ENCODE measurements at places on chromosomes 12 and 14.

- no peak for DNase-seq
Measured at GRCh38 chr12:72146495-72146894, 125.7 kb upstream of the TRHDE start.

DNA sequence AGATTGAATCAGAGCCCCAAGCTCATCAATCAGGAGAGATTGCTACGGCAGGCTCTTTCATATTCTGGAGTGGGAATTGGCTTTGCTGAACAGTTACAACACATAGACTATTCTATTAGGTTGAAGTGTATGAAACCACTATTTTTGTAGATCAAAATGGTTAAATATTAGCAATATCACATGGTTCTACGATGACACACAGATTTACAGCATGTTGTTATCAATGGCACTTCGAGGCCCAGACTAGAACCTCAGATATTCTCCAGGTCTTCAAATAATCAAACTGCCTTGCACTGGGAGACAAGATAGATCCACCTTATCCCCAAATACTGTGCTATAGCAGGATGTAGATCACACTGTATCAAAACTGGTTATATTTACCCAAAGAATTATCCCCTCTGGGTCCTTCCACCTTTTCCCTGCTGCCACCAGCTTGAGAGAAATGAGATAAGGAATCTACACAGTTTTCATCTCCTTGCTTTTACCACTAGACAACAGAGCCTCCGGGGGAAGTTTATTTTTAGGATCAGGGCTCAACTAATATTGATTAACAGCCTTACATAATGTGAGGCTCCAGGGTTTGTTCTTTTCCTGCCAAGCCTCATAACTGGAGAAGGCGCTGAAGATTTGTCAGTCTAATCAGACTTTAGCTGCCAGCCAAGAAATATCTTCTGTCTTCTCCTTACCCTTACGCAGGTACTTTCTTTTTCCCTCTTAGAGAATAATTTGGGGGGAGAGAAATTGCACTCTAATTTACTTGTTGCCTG lies 507.1 kb downstream of the DIO2 start:
- DNase-seq = no peak

GRCh38 chr14:71430321-71430677 lies 501.9 kb upstream of the RGS6 start:
- no peak for DNase-seq

DNA sequence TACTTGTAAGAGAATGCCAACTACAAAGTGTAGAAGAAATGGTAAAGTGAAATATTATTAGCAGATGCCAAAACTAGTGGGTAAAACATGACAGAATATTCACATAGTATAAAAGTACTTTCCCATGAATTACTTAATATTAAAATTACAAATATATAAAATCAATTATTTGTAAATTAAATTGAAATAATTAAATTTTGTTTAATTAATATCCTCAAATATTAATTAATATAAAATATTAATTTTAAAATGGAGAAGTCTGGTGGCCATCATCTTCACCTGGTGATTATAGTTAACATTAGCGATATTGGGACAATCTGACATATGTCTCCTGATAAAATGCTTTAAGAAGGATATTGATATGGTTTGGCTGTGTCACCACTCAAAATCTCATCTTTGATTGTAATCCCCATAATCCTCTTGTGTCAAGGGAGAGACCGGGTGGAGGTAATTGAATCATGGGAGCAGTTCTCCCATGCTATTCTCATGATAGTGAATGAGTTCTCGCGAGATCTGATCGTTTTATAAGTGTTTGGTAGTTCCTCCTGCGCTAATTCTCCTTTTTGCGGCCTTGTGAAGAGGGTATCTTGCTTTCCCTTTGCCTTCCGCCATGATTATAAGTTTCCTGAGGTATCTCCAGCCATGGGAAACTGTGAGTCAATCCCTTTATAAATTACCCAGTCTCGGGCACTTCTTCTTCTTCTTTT lies 55.0 kb upstream of the SGPP1 start:
- no peak for DNase-seq

DNA sequence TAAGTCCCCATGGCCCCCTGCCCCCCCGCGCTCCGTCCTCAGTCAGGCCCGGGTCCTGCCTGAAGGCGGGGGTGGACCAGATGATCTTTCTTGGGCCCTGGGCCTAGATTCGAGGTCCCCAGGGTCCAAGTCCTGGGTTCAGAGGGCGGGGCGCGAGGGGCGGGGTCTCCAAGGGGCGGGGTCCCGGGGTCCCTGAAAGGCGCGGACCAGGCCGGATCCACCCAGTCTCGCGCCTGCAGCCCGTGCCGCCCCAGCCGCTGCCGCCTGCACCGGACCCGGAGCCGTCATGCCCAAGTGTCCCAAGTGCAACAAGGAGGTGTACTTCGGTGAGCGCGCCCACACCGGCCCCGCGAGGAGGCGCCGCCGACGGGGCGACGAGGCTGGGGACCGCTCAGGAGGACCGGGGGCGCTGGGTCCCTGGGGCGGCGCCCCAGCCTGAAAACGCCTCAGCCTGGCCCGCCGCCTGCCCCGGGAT lies 325 bp downstream of the CRIP1 start:
- DNase-seq = no peak
